Right renal cortex interstitium (tissue), 3 donors: ENCODE measurements at places on chromosomes 1 and 21.
A peak's percentile ranks its signal among the peaks of the same experiment; 100 is the strongest.

GRCh38 chr1:89945852-89946476, 48.9 kb upstream of the ZNF326 start:
- DNase-seq: no peak

GRCh38 chr1:209231476-209232156, 351.9 kb upstream of the CAMK1G start:
- DNase-seq: no peak

GRCh38 chr1:30692948-30693301, 30.5 kb downstream of the MATN1 start:
- no peak for DNase-seq

DNA sequence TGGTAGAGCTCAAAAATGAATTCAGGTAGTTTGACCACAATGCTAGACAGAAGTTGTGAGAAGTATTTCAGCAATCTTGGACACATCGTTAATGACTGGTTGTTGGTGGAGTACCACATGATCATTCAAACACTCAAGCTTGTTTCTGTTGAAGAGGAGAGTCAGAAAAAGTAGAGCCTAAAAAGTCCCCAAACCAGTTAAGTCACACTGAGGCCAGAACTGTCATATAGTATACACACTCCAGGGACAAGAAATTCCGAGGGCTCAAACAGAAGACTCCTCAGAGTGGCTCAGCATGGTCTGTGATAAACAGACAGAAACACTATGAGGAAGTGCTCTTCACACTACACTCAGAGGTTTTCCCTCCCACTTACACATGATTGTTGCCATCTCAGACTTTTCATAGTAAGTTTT, 5.8 kb downstream of the TRIM33 start:
- no peak for DNase-seq

DNA sequence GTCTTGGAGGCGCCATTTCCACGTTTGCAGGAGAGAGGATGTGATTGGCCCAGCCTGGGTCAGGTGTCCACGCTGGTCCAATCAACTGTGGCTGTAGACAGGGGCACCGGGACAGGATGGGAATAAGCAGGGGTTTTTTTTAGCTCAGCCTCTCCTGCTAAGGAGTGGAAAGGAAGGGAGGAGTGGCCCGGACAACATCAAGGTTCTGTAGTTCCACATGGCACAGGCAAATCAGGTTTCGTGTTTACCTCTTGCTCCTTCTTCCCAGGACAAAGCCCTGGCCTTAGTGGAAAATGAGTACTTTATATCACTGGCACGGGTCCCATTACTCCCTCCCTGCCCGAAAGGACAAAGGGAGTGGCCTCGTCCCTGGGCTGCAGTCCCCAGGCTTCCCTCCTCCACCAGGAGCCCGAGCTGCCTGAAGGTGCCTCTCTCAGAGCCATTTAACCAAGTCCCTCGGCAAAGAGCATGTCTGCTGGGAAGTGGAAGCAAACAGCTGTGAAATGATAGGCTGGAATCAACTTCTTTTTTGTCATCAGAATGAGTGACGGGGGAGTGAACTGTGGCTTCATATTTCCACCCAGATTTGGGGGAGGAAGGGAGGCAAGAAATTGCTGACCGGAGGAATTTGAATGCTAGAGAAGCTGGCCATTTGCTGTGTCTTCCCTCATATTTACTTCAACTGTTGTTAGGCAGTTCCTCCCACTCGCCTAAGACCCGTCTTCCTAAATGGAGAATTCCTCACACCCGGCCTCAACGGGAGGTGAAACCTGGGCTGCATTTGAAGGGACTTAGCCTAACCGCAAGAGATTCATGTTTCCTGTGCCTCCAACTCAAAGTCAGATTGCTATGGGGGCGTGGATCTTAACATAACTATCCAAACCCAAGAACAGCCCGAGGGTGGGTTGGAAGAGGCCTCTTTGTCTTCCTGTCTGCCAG, 84.9 kb upstream of the SLC44A3 start:
- peak; percentile 58 for DNase-seq

- no peak for DNase-seq
These were observed 28.3 kb downstream of the LAMC1 start for GRCh38 chr1:183051546-183051945.
